NCI-H1048 (cell line): ENCODE measurements at places on chromosomes 12 and 14.

- no peak for DNase-seq
Measured at GRCh38 chr12:92736605-92737004, 33.8 kb downstream of the PLEKHG7 start.

- DNase-seq: no peak
Measured at GRCh38 chr12:49377386-49377785, 10.1 kb downstream of the SPATS2 start.

- no peak for DNase-seq
Measured at GRCh38 chr14:99257673-99258221, 14.2 kb downstream of the BCL11B start.

DNA sequence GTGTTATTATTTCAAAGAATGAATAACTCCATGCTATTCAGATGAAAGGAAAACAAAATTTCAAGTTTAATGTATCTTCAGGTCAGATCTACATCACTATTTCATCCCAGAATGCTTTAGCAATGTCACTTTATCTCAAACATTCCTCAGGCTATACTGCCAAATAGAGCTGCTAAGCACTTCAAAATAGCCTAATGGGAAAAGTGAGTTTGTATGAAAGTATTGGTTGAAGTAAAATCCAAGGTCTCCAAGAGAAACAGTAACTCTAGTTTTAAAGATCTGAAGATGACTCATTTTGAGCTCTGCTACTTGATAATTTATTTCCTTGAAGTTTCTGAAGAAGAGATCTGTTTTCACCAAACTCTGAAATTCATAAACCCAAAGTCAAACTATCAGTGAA is 466.2 kb upstream of the FOXG1 start:
- no peak for DNase-seq

- peak; percentile 60 for DNase-seq
Measured at GRCh38 chr14:104826189-104826860, 25.4 kb downstream of the ZBTB42 start.

- no peak for DNase-seq
Measured at GRCh38 chr12:32134101-32134888, 27.6 kb downstream of the BICD1 start.

DNA sequence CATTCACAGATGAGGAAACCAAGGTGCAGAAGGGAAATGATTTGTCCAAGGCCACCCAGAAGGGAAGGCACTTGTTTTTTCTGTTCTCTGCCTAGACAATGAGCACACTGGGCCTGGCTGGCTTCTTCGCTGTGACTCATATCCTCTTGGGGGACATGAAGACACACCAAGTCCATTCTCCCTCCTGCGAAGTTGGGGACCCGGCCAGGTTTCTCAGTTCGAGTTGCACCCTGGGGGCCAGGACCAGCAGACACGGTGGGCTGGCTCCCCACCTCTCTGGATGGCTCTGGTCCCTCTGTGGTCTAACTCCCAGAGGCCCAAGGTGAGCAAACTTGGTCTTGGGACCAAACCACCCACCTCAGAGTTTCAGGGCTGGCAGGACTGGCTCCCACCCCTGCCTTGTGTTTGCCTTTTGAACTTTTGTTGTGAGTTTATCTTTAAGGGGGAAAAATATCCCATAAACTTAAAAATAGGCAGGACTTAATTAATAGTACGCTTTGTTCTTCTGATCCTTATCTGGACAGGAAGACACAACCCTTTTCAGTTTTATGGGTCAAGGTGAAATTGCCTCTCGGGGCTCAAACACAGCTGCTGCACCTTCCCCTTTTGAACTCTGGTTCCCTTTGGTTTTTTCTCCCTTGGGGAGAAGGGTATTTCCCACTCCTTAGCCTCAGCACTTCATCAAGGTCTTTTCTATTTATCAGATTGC is 9.0 kb upstream of the MLEC start:
- no peak for DNase-seq

DNA sequence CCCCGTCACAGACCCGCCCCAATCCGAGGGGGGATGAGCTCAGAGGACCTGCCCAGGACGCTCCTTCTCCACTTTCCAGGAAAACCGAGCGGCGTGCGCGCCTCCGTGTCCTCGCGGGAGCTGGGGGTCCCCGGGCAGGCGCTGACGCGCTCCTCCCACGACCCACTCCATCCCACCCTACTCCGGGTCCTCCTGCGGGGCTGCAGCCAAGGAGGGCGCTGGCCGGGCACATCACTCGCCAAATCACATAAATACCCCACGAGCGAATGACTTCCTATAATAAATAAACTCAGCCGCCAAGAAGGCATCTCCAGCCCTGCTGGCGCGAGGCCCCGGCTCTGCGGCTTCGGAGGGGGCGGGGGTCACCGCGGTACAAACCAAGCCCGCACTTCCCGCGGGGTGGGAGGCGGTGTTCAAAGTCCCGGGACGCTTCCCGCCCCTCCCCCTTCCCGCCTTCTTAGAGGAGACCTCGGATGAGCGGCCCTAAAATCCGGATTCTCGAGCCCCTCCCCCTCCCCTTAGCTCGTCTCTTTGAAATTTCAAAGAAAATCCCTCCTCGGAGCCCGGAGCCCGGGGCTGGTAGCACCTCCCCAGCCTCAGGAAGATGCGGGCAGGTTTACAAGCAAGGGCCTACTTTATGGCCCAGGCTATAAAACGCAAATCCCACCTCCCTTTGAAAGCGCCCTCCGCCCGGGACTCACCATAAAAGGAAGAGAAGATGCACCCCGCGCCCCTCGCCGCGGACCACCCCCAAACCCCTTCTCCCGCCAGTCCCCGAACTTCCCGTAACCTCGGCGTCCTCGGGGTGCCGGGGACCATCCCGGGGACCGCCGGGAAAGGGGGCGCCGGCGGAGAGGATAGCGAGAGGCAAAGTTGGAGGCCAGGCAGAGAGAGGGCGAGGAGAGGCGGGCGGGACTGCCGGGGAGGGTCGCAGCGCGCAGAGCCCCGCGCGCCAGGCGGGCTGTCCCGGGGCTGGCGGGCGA is 712 bp upstream of the FZD10 start:
- no peak for DNase-seq

- DNase-seq: no peak
Measured at GRCh38 chr12:104662908-104663307, 206.2 kb downstream of the CHST11 start.

- DNase-seq: no peak
Measured at GRCh38 chr14:64109819-64110554, 184.2 kb downstream of the ESR2 start.

- no peak for DNase-seq
Measured at GRCh38 chr12:113040722-113041171, 15.8 kb upstream of the DTX1 start.
